ENCODE measurements at places on chromosomes 7 and 10.

DNA sequence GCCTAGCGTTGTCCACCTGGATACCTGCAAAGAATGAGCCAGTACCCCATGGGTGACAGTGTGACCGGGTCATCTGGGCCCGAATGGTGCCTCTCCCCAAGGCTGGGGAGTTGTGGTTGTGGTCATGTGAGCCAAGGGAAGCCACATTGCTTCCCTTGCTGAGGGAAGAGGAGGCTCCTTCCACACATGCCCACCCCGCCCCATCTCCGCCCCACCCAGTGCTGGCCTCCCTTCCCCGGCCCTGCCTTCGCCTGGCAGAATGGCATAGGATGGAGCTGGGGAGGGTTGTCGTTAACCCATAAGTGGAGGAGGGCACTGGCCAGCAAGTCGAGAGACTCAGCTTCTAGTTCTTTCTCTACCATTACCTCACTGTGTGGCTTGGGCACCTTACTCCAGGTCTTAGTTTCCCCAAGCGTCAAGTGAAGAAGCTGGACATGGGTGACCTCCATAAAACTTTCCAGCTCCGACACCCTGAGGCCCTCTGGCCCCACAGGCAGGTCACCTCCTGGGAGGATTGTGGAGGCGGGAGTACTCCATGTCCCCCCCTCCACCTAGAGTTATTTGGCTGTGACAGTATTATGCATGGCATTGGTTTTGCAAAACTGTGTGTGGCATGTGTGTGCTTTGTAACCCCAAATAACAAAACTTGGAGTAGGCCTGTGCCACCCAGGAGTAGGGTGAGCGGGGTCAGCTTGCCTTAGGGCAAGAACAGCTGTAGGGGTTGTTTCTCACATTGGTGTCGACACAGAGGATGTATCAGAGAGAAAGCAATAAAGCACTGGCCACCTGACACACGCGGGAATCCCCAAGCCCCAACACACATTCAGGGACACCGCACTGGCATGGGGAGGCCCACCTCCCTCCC, 90.5 kb upstream of the MACROH2A2 start:
- DNase-seq, result no peak

DNA sequence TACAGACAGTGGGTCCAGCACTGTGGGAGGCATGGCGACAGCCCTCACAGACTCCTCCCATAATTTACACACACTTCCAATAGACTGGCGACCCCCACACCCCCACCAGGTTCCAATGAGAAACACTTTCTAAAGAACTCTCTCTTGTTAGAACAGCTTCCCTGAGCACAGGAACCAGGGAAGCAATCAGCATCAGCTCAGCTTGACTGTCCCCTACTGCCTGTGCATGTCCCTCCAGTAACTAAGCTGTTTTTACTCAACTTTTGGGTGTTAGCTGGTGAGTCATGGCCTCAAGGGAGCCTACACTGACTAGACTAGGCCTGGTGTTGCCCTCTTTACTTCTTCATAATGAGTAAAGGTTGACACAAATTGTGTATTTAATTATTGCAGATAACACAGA, 32.6 kb upstream of the HERPUD2 start:
- DNase-seq, result no peak

DNA sequence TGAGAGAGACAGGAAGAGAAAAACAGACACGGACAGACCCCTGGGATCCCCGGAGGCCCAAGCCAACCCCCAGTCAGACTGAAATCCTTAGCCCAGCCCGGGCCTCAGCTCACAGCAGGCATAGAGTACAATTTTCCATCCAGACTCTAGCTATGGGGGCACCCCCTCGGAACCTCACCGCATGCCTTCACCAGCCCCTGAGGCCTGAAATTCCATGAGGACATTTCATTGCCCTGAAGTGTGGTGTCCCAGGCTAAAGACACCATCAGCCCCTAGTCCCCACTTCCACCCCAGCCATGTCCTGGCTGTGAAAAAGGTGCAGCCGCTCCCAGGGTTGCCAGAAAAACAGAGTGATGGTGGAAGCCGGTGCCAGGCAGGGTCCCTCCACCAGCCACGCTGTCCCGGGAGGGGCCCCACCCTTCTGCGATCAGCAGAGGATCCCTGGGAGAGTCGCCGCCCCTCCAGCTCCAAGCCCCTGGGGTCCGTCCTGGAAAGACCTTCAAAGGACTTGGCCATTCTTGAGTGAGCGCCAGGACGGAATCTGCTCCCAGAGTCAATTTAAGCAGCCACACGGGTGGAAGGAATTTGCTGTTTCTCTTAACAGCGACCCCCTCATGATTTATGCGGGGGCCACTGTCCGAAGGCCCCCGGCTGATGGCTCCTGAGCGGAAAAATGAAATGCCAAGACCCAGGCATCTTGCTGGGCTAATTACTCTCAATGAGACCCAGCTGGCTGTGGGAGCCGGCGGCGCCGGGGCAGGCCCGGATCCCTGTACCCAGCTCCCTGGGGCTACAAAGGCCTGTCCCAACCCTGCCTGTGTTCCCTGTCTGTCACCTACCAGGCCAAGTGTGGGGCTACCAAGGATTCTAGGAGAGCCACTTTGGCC, 23.2 kb downstream of the MYL10 start:
- DNase-seq, result no peak

- DNase-seq, result no peak
These were observed 81.5 kb downstream of the SEMA3C start for GRCh38 chr7:80837345-80837744.

- no peak for DNase-seq
These were observed 329.7 kb upstream of the SHH start for GRCh38 chr7:156141941-156142340.

DNA sequence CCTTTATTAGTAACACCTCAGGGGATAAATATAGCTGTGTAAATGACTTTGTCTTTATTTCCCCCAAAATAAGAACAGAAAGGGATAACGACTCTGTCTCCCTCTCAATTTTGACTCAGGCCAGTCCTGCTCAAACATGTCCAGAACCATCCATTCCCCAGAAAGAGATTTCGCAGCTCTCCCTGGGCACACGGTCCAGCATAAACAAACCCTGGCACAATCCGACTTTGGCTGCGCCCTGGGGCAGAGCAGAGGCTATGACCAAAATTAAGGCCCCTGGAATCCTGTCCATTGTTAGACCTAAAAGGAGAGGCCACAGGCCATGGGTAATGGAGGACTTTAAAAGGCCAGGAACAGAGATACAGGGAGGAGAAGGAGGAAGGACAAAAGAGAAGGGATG, 99.1 kb downstream of the PRPF18 start:
- DNase-seq, result no peak

- DNase-seq, result peak; percentile 16
These were observed 202.6 kb upstream of the FOXK1 start for GRCh38 chr7:4479367-4480039.

DNA sequence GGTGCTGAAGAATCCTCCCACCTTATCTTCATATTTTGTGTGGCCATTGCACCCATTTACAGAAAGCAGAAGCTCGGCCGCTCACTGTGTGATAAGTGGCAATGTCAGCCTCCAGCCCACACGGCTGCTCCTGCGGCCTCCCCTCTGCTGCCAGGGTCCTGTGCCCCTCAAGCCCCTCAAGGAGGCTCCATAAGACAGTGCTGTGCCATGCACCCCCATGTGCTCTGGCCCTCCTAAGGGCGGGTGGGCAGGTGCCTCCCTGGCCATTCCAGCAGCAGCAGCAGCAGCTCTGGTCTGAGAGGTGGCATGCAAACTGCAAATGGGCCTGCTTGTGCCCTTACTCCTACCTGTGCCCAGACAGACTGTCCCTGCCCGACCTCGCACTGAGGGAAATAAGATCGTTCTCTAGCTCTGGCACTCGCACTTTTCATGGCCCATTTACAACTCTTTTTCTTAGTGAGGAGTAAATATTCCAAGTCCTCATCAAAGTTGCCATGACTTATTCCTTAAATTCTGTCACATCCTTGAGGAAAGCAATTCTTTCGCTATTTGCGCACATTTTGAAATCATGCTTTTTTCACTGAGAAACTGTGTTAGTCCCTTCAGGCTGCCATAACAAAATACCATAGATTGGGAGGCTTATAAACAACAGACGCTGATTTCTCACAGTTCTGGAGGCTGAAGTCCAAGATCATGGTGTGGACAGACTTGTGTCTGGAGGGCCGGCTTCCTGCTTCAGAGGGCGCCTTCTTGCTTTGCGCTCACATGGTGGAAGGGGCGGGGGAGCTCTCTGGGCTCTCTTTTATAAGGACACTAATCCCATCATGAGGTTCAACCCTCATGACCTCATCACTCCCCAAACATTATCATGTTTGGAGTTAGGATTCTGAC, 187.8 kb downstream of the COBL start:
- no peak for DNase-seq

All from left renal cortex interstitium (tissue), 4 donors.